Activated T-cell treated with anti-CD3 and anti-CD28 coated beads for 1 hour (primary cell): ENCODE measurements at places on chromosomes 4 and X.

- DNase-seq: no peak
These were observed 223.5 kb downstream of the APBB2 start for GRCh38 chr4:40990899-40991265.

DNA sequence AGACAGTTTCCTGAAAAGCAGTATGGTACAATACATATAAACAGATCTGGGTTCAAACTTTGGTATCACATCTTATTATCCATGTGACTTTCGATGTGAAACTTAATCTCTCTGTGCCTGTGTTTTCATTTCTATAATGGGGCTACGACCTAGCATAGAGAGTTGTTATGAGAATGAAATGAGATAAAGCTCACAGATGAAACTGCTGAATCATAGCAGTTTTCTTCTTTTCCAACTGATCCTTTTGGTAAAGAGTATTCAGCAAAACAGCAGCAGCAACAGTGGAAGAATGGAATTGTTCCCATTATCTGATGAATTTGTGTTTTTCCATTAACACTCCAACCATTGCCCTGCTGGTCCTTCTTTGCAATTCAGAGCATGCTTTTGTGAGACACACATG, 16.3 kb downstream of the AMBN start:
- DNase-seq: no peak

- DNase-seq: no peak
These were observed 2.1 kb downstream of the PDS5A start for GRCh38 chr4:39975488-39976089.

- DNase-seq: no peak
These were observed 6.9 kb upstream of the ARMCX4 start for GRCh38 chrX:101478366-101478765.

DNA sequence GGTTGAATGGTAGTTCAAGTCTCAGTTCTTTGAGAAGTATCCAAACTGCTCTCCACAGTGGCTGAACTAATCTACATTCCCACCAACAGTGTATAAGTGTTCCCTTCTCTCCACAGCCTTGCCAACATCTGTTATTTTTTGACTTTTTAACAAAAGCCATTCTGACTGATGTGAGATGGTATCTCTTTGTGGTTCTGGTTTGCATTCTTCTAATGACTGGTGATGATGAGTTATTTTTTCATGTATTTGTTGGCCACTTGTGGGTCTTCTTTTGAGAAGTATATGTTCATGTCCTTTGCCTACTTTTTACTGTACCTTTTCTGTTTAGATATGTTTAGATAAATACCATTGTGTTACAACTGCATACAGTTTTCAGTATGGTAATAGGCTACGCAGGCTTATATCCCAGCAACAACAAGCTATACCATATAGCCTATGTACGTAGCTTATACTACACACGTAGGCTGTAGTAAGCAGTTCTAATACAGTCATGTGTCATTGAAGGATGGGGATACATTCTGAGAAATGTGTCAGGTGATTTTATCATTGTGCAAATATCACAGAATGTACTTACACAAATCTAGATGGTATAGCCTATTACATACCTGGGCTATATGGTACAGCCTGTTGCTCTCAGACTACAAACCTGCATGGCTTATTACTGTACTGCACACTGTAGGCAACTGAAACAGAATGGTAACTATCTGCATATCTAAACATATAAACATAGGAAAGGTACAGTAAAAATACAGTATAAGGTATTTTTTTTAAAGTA, 28.1 kb downstream of the KLHL8 start:
- no peak for DNase-seq

DNA sequence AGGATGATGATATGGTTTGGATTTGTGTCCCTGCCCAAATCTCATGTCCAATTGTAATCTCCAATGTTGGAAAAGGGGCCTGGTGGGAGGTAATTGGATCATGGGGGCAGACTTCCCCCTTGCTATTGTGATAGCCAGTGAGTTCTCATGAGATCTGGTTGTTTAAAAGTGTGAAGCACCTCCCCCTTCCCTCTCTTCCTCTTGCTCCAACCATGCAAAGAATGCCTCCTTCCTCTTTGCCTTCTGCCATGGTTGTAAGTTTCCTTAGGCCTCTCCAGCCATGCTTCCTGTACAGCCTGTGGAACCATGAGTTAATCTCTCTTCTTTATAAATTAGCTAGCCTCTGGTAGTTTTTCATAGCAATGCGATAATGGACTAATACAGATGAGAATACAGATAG, 19.7 kb upstream of the ALG13 start:
- DNase-seq: no peak

DNA sequence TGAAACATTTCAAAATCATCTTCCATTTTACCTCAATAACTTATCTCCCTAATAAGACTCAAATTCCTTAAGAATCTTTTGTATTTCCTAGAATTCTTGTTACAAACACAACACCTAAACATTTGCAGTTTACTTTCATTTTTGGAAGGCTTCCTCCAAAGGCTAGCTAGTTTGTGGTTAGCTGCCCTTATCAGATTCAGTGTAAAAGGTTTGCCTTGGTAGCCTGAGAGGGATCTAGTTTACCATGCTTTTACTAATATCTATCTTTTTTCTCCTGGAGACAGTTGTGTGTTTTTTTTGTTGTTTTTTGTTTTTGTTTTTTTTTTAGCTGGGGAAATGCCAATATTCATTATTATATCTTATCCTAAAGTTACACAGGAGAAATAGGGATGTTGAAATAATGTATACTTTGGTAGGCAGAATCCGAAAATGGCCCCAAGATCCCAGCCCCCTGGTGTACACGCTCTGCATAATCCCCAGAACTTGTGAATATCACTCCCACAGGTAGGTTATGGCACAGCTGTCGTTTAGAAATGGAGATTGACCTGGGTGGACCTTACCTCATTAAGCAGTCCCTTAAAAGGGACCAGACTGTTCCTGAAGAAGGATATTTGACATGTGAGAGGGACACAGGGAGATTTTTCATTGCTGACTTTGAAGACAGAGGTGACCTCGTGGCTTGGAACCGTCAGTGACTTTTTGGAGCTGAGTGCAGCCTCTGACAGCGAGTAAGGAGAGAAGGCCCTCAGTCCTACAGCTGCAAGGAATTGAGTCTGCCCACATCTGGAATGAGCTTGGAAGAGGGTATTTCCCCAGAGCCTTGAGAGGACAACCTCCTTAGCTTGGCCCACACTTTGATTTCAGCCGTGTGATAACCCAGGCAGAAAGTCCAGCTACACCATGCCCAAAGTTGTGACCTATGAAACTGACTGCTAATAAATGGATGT, 33.4 kb downstream of the SEPTIN11 start:
- DNase-seq: no peak
